ENCODE measurements at places on chromosomes 6 and 20.

- no peaks in the 10 kb centered on the region for H3K4me1 ChIP-seq
- H3K27ac ChIP-seq, result no peak overlapping the region
- no peak overlapping the region for H3K4me3 ChIP-seq
- no peaks in the 10 kb centered on the region for H3K36me3 ChIP-seq
Observed at GRCh38 chr6:73732845-73733675, 37.1 kb downstream of the CD109 start.

- H3K27ac ChIP-seq, result no peak overlapping the region
- no peak for DNase-seq
- H3K27me3 ChIP-seq, result no peaks in the 10 kb centered on the region
- peaks cover 5% of the 10 kb centered on the region for H3K4me1 ChIP-seq
- no peak overlapping the region for H3K4me3 ChIP-seq
Observed at GRCh38 chr6:3165631-3166534, 8.5 kb upstream of the TUBB2A start.

GRCh38 chr6:12648171-12648570 is 68.4 kb upstream of the PHACTR1 start:
- H3K27me3 ChIP-seq, result no peaks in the 10 kb centered on the region
- H3K36me3 ChIP-seq, result no peaks in the 10 kb centered on the region
- H3K27ac ChIP-seq, result no peak overlapping the region
- no peak overlapping the region for H3K4me3 ChIP-seq

- peak overlapping the region; percentile 86 for H3K27ac ChIP-seq
- H3K4me1 ChIP-seq, result peaks cover 10% of the 10 kb centered on the region
- no peaks in the 10 kb centered on the region for H3K27me3 ChIP-seq
Observed at GRCh38 chr6:25138934-25139415, 140.2 kb upstream of the CARMIL1 start.

- no peaks in the 10 kb centered on the region for H3K36me3 ChIP-seq
- DNase-seq, result no peak
- no peak overlapping the region for H3K27ac ChIP-seq
- H3K27me3 ChIP-seq, result no peaks in the 10 kb centered on the region
Observed at GRCh38 chr20:41782730-41783406, 164.7 kb upstream of the CHD6 start.

DNA sequence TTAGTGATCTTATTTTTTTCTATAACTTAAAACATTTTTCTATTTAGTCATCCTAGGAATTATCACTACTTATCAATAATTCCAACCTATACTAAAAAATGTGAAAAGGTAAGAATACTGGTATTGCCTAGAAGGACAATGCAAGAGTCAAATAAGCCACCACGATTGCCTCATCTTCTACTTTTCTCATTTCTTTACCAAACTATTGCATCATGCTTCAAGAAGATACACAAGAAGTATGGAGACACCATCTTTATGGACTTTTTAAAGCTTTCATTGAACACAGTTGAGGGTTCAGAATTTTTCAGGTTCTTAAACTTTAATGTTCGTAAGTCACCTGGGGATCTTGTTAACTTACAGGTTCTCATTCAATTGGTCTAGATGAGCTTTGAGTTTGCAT is 25.9 kb downstream of the ELOVL2 start:
- peaks cover 5% of the 10 kb centered on the region for H3K27me3 ChIP-seq
- H3K36me3 ChIP-seq, result no peaks in the 10 kb centered on the region

DNA sequence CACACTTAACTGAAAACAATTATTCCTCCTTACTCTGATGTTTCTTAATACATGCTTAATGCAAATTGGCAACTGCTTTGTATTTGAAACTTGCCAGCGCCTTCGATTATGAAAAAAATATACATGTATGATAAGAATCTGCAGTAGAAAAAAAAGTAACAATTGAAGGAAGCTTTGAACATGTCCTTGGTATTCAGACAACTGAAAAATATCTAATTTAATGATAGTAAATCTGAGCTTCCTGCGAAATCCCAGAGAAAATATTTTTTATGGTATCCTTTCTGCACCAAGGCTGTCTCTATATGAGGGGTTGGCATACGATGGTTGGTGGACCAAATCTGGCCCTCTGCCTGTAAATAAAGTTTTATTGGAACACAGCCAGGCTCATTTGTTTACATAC is 186.2 kb downstream of the HDGFL1 start:
- no peaks in the 10 kb centered on the region for H3K36me3 ChIP-seq
- no peak overlapping the region for H3K4me3 ChIP-seq
- no peak for DNase-seq
- no peak overlapping the region for H3K27ac ChIP-seq

- H3K27ac ChIP-seq, result no peak overlapping the region
- no peaks in the 10 kb centered on the region for H3K4me1 ChIP-seq
- H3K27me3 ChIP-seq, result no peaks in the 10 kb centered on the region
- H3K36me3 ChIP-seq, result peaks cover 42% of the 10 kb centered on the region
- H3K4me3 ChIP-seq, result no peak overlapping the region
- DNase-seq, result no peak
Observed at GRCh38 chr20:25685276-25686080, 11.2 kb downstream of the ZNF337 start.

- H3K36me3 ChIP-seq, result no peaks in the 10 kb centered on the region
- no peak overlapping the region for H3K27ac ChIP-seq
- DNase-seq, result no peak
- H3K27me3 ChIP-seq, result no peaks in the 10 kb centered on the region
- H3K4me1 ChIP-seq, result no peaks in the 10 kb centered on the region
- H3K4me3 ChIP-seq, result no peak overlapping the region
Observed at GRCh38 chr6:166747644-166748595, 120.9 kb upstream of the RPS6KA2 start.

- no peak for DNase-seq
- no peaks in the 10 kb centered on the region for H3K27me3 ChIP-seq
- H3K36me3 ChIP-seq, result no peaks in the 10 kb centered on the region
- H3K4me3 ChIP-seq, result no peak overlapping the region
Observed at GRCh38 chr6:52337633-52338290, 24.2 kb upstream of the PAQR8 start.

DNA sequence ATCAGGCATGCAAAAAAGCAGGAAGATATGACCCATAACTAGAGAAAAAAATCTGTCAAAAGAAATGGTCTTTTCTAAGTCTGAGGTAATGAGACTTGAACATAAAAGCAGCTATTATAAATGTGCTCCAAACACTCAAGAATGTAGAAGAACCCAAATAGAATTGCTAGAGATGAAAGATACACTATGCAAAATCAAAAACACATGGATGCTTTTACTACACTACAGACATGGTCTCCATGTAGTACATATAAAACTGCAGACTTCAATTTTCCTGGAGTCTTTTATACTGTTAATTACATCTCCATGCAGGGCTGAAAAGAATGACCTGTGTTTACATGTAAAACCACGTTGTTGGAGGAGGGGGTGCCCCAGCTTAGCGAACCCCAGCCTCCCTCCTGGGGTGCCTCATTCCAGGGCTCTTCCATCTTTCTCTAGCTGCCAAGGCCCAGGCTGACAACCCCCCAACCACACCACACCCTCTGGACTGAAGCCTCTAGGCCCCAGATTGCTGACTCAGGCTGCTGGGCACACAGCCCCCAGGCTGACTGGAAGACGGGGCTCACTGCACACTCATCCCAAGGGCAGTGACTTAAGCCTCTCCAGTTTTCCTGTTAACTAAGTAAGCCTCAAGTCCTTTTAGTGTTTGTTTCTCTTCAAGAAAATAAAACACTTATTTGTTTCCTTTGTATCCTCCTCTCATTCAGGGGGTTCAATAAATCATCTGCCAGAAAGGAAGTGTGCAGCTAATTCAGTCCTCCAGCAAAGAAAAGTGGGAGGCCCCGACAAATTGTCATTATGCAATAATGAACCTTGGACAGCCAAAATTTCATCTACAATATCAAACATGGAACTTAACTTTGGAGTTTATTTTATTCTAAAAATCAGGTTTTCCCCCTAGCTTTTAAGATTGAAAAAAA is 26.0 kb upstream of the PLAGL1 start:
- no peaks in the 10 kb centered on the region for H3K27me3 ChIP-seq
- no peaks in the 10 kb centered on the region for H3K4me1 ChIP-seq
- DNase-seq, result no peak
- no peak overlapping the region for H3K4me3 ChIP-seq
- no peak overlapping the region for H3K27ac ChIP-seq

DNA sequence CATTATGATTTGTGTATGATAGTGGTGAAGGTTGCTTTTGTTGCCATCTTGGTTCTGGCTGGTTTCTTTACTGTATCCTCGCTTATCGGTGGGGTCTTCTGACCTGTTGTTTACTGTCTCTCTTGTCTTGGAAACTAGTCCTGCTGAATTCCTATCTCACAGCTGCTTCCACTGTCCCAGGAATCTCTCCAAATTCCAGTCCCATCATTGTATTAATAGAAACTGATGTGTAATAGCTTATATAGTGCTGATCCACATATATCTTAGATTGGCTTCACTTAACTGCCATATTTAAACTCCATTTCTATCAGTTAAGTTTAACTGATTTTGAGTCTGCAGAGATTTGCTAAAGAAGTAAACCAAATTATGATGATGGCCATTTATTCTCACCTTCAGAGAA is 5.9 kb downstream of the GTF2H5 start:
- H3K27ac ChIP-seq, result peak overlapping the region; percentile 54
- no peaks in the 10 kb centered on the region for H3K27me3 ChIP-seq
- DNase-seq, result no peak
- no peaks in the 10 kb centered on the region for H3K36me3 ChIP-seq

DNA sequence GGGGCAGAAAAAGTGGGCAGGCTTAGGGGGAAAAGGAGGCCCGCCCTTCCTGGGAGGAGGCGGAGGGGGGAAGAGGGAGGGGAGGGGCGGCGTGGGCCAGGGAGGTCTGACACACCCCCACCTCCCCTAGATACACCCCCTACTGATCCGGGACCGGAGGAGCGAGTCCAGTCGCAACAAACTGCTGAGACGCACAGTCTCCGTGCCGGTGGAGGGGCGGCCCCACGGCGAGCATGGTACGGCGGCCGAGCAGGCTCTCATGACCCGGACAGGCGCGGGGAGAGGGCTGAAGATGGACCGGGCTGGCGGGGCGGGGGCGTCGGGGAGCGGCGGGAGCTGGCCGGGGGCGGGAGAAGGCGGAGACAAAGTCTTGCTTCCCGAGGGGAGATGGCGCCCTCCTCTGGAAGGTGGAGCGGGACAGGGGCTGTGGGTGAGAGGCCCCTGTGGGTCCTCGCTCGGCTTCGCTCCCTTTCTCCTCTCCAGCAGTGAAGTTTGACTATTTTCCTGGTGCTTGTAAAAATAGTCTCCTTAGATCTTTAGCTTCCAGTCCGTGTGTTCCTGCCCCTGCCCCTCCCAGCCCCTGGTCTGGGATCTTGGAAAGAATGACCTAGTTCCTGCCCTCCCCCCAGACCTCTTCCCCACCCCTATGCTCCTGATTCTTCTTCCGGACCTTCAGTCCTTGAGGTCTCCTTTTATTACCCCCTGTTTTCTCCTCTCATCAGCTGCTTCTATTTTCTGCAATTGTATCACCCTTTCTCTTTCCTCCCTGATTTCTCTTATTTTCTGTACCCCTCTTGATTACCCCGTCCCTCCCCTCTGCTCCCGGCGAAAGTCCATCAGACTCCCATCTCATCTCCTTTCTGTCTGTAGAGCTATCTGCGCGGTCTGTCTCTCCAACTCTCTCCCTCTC is 6.1 kb downstream of the SYNGAP1 start:
- peaks cover 49% of the 10 kb centered on the region for H3K4me1 ChIP-seq
- no peaks in the 10 kb centered on the region for H3K27me3 ChIP-seq
- H3K4me3 ChIP-seq, result peak overlapping the region; percentile 61
- peak; percentile 82 for DNase-seq

DNA sequence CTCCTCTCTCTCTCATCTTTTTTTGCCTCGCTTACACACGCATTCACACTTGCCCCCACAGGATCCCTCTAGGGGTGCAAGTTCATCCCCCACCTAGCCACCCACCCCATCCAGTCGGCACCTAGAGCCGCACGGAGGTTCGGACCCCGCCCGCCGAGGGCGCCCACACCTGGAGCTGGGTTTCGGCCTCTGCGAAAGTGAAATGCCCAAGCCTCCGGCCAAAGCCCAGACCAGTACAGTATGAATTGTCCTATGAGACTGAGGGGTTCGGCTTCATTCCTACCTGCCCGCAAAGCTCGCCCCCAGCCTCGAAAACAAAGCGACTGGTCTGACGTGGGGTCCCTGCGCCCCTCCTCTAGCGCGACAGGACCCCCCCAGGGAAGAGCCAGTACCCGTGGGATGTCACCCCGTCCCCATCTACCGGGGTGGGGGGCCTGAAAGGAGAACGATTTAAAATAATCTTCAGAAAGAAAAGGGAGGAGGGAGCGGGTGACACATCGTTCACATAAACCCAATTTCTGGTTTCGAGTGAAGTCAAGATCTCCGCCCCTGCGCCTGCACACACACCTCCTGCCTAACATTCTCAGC is 1.5 kb downstream of the TFAP2A start:
- H3K4me1 ChIP-seq, result peaks cover 42% of the 10 kb centered on the region
- no peak for DNase-seq
- no peaks in the 10 kb centered on the region for H3K36me3 ChIP-seq
- H3K27me3 ChIP-seq, result peaks cover 95% of the 10 kb centered on the region
- no peak overlapping the region for H3K27ac ChIP-seq

DNA sequence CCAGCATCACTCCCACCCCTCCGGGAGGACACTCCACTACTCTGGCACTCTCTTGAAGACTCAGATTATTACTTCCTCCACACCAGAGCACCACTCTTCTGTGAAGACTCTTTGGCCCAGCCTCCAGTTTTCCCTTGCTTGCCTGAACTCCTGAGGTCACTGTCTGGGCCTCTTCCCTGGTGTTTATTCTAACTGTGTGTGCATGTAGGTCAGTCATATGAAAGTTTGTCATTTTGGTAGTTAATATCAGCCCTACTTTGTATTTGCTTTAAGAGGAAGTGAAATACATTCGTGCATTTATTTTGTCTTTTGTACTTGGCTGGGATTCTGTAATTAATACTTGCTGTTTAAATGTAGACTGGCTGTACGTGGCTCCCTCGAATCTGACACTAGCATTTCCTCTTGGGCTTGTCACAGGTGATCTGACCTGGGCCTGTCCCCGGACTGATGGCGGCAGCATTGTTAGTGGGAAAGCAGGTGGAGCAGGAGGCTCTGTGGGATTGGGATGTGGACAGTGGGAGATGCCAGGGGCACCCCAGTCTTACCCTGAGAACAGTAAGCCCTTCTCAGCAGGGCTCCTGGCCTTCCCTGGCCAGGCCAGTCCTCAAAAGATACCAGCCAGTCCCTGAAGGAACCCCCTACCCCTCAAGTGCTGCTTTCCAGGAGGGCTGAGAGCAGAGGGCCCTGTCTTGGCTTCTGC is 350.5 kb downstream of the CDC5L start:
- H3K4me3 ChIP-seq, result no peak overlapping the region
- DNase-seq, result no peak
- no peaks in the 10 kb centered on the region for H3K27me3 ChIP-seq
- no peak overlapping the region for H3K27ac ChIP-seq
- no peaks in the 10 kb centered on the region for H3K36me3 ChIP-seq

DNA sequence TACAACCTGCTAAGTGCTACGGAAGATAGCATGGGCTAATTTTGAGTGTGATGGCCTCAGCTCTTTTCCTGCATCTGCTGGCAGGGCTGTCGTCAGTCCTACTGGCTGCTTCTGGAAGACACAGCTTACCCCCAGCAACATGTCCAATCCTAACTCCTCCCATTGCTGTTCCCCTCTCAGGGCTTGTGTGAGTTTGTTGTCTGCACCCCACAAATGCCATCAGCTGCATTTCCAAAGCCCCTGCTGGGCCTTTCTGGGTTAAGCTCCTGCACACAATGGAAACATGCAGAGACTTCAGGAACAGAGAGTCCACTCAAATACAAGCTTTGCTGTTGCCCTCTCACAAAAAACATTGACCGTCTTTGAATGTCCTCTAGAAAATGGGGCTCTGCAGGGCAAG is 84.7 kb downstream of the RNF182 start:
- no peaks in the 10 kb centered on the region for H3K36me3 ChIP-seq
- H3K27me3 ChIP-seq, result no peaks in the 10 kb centered on the region
- DNase-seq, result no peak
- no peaks in the 10 kb centered on the region for H3K4me1 ChIP-seq

GRCh38 chr20:15257569-15257870 is 920.1 kb upstream of the FLRT3 start:
- no peaks in the 10 kb centered on the region for H3K4me1 ChIP-seq
- no peak for DNase-seq
- H3K36me3 ChIP-seq, result no peaks in the 10 kb centered on the region
- H3K27me3 ChIP-seq, result no peaks in the 10 kb centered on the region
- no peak overlapping the region for H3K4me3 ChIP-seq
